ENCODE measurements at places on chromosomes 11 and 22. TPM values are rescaled to one million over a fixed set of nuclear protein-coding genes. Genes with fewer than 3 reads are reported as not detected.

DNA sequence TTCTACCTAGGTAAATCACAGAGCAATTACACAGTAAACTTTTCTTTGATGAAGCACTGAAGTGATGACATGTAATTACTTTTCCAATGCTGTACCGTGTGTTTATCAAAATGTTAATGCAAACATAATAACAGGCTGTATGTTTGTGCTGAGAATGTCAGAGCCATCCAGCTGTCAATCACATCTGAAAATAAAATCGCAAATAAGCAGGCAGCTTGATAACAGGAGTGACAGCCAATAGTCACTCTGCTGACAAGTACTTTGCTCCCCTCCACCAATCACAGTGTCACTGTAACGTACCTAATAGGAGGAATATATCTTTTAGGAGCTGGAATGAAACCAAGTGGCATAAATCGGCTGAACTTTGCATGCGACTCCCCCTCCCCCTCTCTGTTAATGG is 119.7 kb downstream of the KIRREL3 start:
- DNase-seq, result no peak

DNA sequence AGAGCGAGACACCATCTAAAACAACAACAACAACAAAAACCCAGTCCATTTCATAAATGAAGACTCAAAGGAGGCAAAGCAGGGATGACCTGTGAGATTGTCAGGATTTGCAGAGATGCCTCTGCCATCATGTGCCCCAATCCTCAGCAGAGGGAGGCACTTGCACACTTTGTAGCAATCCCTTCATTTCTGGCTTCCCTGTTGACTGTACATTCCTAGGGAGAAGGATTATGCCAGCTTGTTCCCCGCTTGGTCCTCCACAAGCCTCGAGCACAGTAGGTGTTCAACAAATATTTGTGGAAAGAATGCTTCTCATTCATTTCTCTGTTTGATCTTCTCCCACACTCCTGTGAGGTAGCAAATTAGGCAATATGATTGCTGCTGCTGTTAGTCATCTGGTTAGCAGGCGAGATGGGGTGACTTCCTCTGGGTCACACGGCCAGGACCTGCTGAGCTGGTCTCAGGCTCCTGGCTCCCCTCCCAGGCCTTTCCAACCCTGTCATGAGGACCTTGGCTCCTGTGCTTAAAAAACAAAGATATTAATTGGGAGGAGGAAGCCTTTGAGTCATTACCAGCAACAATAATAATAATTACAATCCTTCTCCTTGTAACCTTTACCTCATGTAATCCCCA is 34.1 kb downstream of the LIF start:
- DNase-seq, result no peak

DNA sequence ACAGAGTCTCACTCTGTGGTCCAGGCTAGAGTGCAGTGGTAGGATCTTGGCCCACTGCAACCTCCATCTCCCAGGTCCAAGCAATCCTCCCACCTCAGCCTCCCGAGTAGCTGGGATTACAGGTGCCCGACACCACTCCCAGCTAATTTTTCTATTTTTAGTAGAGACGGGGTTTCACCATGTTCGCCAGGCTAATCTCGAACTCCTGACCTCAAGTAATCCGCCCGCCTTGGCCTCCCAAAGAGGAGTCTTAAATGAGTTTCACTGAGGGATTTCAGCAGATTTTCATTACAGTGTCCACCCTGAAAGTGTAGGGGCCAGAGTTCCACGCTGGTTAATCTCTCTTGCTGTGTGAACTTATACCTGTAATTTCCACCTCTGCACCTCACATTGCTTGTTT is 412 bp upstream of the RPS3 start:
- no peak for DNase-seq

- no peak for DNase-seq
These were observed 2.1 kb downstream of the KIF18A start for GRCh38 chr11:28105869-28106268.

SLC22A6 gene
- total RNA-seq, result not detected

DNA sequence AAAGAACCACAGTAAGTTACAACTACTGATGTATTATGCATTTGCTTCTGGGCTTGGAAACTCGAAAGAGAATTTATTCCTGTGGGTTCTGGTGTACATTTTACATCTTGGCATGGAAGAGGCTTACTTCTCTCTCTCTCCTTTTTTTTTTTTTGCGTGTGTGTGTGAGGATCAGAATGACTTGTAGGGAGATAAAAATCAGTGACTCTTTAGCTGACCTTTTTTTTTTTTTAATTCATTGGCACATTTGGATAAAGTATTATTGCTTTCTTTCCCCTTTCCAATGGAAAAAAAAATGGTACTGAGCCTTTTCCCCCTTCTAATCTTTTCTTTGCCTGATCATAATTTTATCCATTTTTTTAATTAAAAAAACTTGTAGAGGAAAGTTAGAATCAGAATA is 43.5 kb downstream of the EXT2 start:
- no peak for DNase-seq

- peak; percentile 50 for DNase-seq
These were observed 4.6 kb downstream of the SAA2 start for GRCh38 chr11:18243783-18244362.

DNA sequence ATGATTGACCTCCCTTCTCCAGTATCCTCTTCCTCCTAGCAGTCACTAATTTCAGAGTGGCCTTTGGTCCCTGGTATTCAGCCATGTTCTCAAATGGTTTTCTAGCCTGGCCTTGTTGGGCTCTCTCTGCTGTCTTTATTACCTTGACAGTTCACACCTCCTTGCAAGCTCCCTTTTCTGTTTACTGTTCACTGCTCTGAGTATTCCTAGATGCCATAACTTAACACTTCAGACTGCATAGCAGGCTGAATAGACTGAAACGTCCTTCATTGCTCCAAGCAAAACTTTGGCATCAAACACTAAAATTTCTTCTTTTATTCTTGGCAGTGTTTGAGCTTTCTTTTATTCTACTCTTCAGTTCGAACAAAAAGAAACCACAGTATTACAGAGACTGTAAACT is 49.7 kb upstream of the SLC25A18 start:
- no peak for DNase-seq

DNA sequence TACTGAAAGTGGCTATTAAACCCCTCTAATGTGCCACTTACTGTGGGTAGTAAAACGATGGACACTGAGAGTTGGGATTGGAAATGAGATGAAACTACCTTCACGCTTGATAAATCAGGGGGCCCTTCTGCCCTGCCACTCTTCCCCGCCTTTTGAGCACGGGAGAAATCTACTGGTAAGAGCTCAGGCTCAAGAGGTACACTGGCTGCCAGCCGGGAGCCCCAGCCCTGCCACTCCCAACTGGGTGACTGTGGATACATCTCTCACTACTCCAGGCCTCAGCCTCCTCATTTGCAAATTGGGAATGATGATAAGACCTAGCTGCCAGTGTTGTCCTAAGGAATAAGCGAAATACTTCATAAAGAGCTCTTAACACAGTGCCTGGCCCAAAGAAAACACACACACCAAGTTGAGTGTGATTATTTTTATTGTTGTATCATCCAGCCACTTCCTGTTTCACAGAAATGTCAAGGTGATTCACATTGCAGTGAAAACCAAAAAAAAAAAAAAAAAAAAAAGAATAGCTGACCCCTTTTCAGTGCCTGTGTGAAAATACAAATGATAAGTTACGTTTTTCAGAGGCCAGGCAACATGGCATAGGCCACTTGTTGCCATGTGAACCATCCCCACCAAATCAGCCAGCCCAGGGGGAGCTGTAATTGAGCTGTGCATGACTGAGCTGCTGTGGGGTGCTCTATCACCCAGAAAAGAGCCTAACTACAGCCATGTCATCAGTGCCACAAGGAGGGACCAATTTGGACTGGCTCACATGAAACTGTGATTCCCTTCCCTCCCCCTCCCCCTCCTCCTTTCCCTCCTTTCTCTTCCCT is 4.4 kb upstream of the ZNRD2 start:
- no peak for DNase-seq

DNA sequence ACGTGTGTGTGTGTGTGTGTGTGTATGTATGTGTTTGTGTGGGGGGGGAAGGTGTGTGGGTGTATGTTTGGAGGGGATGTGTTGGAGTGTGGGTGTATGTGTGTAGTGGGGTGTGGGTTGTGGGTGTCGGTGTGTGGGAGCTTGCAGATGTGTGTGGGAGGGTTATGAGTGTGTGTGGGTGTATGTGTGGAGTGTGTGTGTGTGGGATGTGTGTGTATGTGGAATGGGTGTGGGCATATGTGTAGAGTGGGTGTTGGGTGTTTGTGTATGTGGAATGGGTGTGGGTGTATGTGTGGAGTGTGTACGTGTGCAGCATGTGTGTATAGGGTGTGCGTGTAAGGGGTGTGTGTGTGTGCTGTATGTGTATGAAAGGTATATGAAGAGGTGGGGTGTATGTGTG is 14.7 kb downstream of the STX3 start:
- DNase-seq, result no peak

PIWIL4 gene
- 9.0 TPM for total RNA-seq

Measured in tongue (tissue), 3 donors.